B cell (primary cell): ENCODE measurements at places on chromosomes 7 and 10.

- no peak overlapping the region for H3K4me3 ChIP-seq
- DNase-seq, result no peak
- H3K27me3 ChIP-seq, result no peaks in the 10 kb centered on the region
- no peaks in the 10 kb centered on the region for H3K36me3 ChIP-seq
- no peak overlapping the region for H3K27ac ChIP-seq
- peaks cover 2% of the 10 kb centered on the region for H3K4me1 ChIP-seq
Measured at GRCh38 chr7:28507525-28508282, 95.4 kb downstream of the CREB5 start.

DNA sequence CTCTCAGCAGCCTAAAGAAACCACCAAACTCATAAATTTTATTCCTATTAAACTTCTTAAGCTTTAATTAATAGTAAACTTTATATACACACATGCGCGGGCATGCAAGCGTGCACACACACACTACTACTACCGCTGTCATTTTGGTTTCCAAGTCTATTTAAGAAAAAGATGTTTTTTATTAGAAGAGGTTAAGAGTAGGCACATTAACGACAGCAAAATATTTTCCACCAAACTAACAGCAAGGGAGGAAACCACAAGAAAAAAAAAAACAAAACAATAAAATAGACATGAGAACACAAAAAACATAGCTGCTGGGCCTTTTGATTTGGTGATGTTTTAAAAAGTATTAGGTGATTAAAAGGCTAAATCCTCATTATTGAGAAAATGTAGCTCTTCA, 28.6 kb downstream of the RTKN2 start:
- no peaks in the 10 kb centered on the region for H3K27me3 ChIP-seq
- H3K4me1 ChIP-seq, result peaks cover 26% of the 10 kb centered on the region
- DNase-seq, result no peak
- no peak overlapping the region for H3K27ac ChIP-seq
- H3K4me3 ChIP-seq, result no peak overlapping the region

DNA sequence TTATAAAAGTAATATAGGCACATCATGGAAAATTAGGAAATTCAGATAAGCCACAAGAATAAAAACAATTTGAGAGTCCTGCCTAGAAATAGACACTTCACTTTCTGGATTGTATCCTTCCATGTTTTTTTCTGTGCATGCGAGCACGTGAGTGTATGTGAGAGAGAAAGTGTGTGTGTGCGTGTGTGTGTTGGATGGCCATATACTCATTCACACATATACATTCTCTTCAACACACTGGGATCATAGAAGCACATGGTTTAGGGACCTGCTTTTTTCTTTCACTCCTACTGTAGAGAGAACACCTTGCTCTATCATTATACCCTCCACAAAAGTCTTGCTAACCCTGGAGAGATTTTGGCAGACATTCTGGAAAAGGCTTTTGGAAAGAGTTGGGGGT, 7.5 kb downstream of the FFAR4 start:
- H3K27me3 ChIP-seq, result no peaks in the 10 kb centered on the region
- H3K36me3 ChIP-seq, result no peaks in the 10 kb centered on the region
- no peaks in the 10 kb centered on the region for H3K4me1 ChIP-seq
- DNase-seq, result no peak
- no peak overlapping the region for H3K27ac ChIP-seq
- H3K4me3 ChIP-seq, result no peak overlapping the region

- no peak overlapping the region for H3K4me3 ChIP-seq
- H3K4me1 ChIP-seq, result no peaks in the 10 kb centered on the region
- peaks cover 5% of the 10 kb centered on the region for H3K27me3 ChIP-seq
- no peaks in the 10 kb centered on the region for H3K36me3 ChIP-seq
Measured at GRCh38 chr7:135710417-135711138, 17.4 kb downstream of the SLC13A4 start.

DNA sequence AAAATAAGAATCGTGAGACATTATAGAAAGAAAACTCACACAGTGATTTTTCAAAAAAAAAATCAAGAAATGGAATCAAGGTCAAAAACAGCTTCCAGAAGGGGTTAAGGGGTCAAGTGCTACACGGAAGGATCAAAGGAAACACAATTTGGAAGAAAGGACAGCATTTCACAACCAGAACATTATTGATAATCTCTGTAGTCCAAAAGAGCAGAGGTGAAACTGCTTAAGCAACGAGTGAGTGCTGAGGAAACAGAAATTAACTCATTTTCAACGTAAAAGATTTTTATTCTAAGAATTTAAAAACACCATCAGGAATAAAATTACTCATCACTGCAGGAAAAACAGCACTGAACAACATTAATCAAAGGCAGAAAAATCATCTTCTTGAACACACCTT, 23.5 kb downstream of the MINDY3 start:
- H3K4me3 ChIP-seq, result no peak overlapping the region
- no peaks in the 10 kb centered on the region for H3K4me1 ChIP-seq
- no peak overlapping the region for H3K27ac ChIP-seq
- no peak for DNase-seq

- H3K4me1 ChIP-seq, result no peaks in the 10 kb centered on the region
- H3K36me3 ChIP-seq, result no peaks in the 10 kb centered on the region
- H3K27me3 ChIP-seq, result peaks cover 5% of the 10 kb centered on the region
- no peak overlapping the region for H3K4me3 ChIP-seq
- H3K27ac ChIP-seq, result no peak overlapping the region
Measured at GRCh38 chr7:20344396-20344795, 13.7 kb downstream of the ITGB8 start.

- no peak overlapping the region for H3K4me3 ChIP-seq
- H3K27me3 ChIP-seq, result no peaks in the 10 kb centered on the region
- H3K36me3 ChIP-seq, result peaks cover 10% of the 10 kb centered on the region
- H3K27ac ChIP-seq, result no peak overlapping the region
- DNase-seq, result no peak
Measured at GRCh38 chr10:132721725-132722124, 64.2 kb downstream of the NKX6-2 start.

GRCh38 chr7:47301657-47302295, 280.1 kb downstream of the TNS3 start:
- H3K4me1 ChIP-seq, result no peaks in the 10 kb centered on the region
- DNase-seq, result no peak
- no peak overlapping the region for H3K4me3 ChIP-seq
- H3K27me3 ChIP-seq, result no peaks in the 10 kb centered on the region
- H3K36me3 ChIP-seq, result no peaks in the 10 kb centered on the region

GRCh38 chr7:136303162-136303561, 326.0 kb upstream of the MTPN start:
- no peaks in the 10 kb centered on the region for H3K36me3 ChIP-seq
- H3K4me1 ChIP-seq, result no peaks in the 10 kb centered on the region
- H3K27ac ChIP-seq, result no peak overlapping the region
- H3K27me3 ChIP-seq, result no peaks in the 10 kb centered on the region
- no peak for DNase-seq

DNA sequence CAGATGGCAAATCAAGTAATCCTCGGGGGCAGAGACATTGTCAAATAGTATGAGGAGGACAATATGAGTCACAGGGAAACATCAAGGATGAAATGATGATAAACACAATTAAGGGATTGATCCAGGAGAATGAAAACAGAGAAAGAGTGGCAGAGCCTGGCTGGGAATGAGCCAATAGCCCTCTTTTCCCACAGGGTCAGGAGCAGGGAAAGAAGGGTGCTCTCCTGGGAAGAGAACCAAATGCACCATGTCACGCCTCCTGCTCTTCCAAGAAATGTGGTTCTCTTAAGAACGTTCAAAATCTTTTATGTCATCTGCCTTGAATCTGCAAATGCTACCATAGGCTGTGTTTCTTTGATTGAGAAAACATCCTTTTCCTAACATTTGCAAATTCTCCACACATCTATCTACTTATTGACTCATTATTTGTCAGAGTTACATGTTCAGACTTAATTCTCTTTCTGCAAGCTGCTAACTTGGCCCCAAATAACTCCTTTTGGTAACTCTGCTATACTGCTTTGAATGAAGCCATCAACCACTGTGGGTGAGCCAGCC, 50.6 kb downstream of the HIPK2 start:
- peaks cover 42% of the 10 kb centered on the region for H3K4me1 ChIP-seq
- H3K4me3 ChIP-seq, result no peak overlapping the region
- H3K36me3 ChIP-seq, result no peaks in the 10 kb centered on the region
- peak overlapping the region; percentile 86 for H3K27ac ChIP-seq

DNA sequence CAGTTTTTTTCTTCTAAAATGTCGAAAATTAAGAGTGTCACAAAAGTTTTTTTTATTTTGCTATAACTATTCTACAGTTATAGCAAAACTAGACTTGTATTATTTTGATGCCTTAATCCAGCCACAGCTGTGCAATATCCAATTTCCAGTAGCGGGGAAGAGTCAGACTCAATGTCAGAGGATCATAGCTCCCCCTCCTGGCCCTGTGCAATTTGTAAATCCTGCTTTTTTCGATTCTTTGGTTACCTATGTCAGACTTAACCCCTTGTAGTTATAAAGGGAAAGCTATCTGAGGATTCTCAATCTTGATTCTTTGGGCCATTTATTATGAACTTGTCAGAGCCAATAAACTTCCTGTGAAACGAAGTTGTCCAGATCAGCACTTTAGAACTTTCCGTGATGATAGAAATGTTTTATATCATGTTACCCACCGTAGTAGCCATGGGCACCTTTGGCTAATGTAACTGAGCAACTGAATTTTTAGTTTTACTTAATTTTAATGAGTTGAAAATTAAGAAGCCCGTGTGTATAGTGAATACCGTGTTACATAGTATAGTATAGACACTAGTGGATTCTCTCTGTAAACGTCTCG, 87.7 kb upstream of the PRKCQ start:
- H3K27ac ChIP-seq, result no peak overlapping the region
- no peaks in the 10 kb centered on the region for H3K36me3 ChIP-seq
- no peaks in the 10 kb centered on the region for H3K4me1 ChIP-seq
- no peak overlapping the region for H3K4me3 ChIP-seq
- no peak for DNase-seq

- H3K27ac ChIP-seq, result no peak overlapping the region
- H3K36me3 ChIP-seq, result no peaks in the 10 kb centered on the region
- H3K27me3 ChIP-seq, result no peaks in the 10 kb centered on the region
- no peak for DNase-seq
- no peak overlapping the region for H3K4me3 ChIP-seq
- H3K4me1 ChIP-seq, result no peaks in the 10 kb centered on the region
Measured at GRCh38 chr10:112883360-112884178, 66.5 kb upstream of the TCF7L2 start.

DNA sequence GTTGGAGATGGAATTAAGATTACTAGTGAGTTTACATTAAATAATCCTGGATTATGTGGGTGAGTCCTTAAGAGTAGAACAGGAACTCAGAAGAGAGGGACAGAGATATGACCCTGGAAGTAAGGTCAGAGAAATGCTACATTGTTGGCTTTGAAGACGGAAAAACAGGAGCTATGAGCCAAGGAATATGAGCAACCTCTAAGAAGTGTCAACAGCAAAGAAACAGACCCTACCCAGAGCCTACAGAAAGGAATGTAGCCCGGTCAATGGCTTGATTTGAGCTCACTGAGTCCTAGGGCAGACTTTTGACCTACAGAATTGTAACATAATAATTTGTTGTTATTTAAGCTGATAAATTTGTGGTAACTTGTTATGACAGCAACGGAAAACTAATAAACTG, 304.9 kb downstream of the IPMK start:
- no peak for DNase-seq
- H3K4me3 ChIP-seq, result no peak overlapping the region
- no peaks in the 10 kb centered on the region for H3K4me1 ChIP-seq
- H3K27ac ChIP-seq, result no peak overlapping the region
- no peaks in the 10 kb centered on the region for H3K36me3 ChIP-seq

DNA sequence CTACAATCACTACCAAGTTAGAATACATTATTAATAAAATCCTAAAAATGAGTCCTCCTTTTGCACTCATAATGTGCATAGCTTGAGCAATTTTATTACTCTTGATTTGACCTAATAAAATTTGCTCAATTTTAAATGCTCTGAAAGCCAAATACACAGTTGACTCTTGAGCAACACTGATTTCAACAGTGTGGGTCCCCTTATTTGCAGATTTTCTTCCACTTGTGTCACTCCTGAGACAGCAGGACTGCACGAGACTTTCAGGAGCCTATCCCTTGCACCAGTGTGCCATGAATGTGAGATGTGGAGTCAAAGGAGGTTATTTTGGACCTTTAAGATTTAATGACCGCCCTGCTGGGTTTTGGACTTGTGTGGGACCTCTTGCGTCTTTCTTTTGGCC, 23.2 kb downstream of the RNF216 start:
- no peak overlapping the region for H3K27ac ChIP-seq
- no peak overlapping the region for H3K4me3 ChIP-seq
- peaks cover 2% of the 10 kb centered on the region for H3K4me1 ChIP-seq
- H3K36me3 ChIP-seq, result peaks cover 29% of the 10 kb centered on the region
- H3K27me3 ChIP-seq, result no peaks in the 10 kb centered on the region

- DNase-seq, result no peak
- no peaks in the 10 kb centered on the region for H3K27me3 ChIP-seq
- no peaks in the 10 kb centered on the region for H3K36me3 ChIP-seq
- no peak overlapping the region for H3K27ac ChIP-seq
- no peak overlapping the region for H3K4me3 ChIP-seq
Measured at GRCh38 chr10:1398626-1399410, 338.5 kb downstream of the ADARB2 start.

DNA sequence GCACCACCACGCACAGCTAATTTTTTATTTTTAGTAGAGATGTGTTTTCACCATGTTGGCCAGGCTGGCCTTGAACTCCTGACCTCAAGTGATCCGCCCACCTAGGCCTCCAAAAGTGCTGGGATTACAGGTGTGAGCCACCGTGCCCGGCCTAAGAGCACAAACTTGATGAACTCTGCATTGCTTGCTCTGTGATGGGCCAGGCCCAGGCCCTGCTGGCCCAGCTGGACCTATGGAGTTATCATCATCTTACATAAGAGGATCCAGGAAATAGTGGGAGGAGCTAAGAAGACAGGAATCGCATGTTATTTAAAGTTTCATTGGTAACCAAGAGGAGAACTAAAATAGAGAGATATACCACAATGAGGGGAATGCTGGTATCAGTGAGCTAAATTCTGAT, 86.9 kb downstream of the DAGLB start:
- H3K27me3 ChIP-seq, result no peaks in the 10 kb centered on the region
- H3K4me3 ChIP-seq, result no peak overlapping the region

GRCh38 chr7:157008206-157009169, 2.0 kb downstream of the MNX1 start:
- no peaks in the 10 kb centered on the region for H3K36me3 ChIP-seq
- DNase-seq, result peak; percentile 15
- H3K27ac ChIP-seq, result no peak overlapping the region
- peaks cover 41% of the 10 kb centered on the region for H3K4me1 ChIP-seq

- H3K27me3 ChIP-seq, result no peaks in the 10 kb centered on the region
- DNase-seq, result no peak
- H3K36me3 ChIP-seq, result no peaks in the 10 kb centered on the region
- H3K4me3 ChIP-seq, result no peak overlapping the region
- H3K27ac ChIP-seq, result no peak overlapping the region
Measured at GRCh38 chr10:128735996-128736395, 609.8 kb upstream of the MKI67 start.
